CD4-positive, alpha-beta T cell treated with Interleukin-6 for 4 hours (primary cell): ENCODE measurements at places on chromosomes 2 and 18.
A peak's percentile ranks its signal among the peaks of the same experiment; 100 is the strongest.

DNA sequence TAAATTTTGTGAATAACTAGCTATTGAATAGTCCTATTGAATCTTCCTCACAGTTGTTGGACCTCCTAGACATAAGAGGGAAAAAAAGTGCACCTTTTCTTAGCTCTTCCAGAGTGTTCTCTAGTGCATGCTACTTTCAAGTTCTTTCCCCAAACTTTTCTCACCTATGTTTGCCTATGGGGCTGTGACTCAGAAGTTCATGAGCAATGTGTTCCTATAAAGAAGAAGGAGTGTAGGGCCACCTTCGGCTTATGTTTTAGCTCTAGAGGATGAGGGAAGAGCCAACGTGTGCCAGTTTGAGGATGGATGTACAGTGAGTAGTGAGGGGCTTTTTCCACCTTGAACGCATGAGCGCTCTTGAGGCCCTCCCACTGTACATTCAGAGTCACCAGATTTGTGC, 27.0 kb upstream of the HNMT start:
- no peak for DNase-seq

GRCh38 chr18:9991011-9992000, 77.5 kb downstream of the VAPA start:
- no peak for DNase-seq

GRCh38 chr18:65631766-65632165, 119.0 kb upstream of the CDH7 start:
- DNase-seq = no peak

DNA sequence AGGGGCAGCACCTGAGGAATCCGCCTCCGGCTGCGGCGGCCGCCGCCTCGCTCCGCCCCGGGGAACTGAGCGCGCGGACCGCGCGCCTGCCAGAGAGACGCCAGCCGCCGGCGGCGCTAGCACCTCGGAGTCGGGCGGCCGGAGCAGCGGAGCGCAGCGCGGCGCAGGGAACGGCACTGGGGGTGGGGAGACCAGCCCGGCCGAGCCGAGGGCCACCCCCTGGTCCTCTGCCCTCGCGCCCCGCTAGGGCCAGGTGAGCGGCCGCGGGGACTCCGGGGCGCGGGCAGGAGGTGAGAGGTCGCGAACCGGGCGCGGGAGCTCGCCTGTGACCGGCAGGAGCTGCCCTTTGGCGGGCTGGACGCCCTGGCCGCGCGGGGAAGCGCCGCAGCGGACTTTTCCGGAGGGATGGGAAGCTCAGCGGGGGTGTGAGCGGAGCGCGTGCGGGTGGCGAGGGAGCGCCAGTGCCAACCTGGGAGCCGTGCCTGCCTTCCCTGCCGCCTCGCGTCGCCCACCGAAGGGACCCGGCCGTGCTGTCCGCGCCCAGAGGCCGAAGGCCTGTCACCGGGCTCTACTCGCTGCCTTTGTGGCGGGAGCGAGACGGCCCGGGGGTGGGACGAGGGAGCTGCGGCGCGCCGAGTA, at the start of gene GREB1L:
GREB1L (plus strand) TSS at position 92 of the 639 bp plus-strand sequence. CDS start 141,287 bp downstream, outside the sequence.
- no peak for DNase-seq

DNA sequence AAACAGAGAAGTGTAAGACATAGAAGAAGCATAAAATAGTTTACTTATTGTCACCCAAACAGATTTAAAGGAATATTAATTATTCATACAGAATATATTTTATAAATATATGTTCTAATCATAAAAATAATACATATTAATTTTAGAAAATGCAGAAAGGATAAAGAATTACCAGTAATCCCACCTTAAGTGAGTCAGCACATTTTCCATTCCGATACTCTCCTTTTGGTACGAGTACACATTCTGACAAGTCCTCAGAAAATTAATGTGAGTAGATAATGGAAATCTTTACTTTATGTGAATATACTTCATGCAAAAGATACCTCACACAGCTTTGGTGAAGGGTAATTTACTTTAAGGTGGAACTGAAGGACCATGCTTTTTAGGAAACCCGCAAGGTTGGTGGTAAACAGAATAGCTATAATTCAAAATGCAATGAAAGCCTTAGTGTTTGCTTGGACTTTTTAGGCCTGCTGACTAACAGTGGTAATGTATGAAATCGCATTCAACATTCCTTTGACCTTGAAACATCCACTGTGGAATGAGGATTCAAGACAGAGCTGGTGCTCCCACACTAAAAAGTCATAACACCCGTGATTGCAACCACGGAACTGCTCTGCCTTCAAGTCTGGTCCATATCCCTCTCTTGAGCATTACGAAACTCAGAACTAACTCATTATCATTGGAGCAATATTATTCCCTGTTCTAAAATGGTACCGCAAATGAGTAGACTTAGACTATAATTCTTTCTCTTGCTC, 28.1 kb upstream of the HTR2B start:
- no peak for DNase-seq

- DNase-seq = no peak
Observed at GRCh38 chr2:205880048-205880447, 197.7 kb downstream of the NRP2 start.

DNA sequence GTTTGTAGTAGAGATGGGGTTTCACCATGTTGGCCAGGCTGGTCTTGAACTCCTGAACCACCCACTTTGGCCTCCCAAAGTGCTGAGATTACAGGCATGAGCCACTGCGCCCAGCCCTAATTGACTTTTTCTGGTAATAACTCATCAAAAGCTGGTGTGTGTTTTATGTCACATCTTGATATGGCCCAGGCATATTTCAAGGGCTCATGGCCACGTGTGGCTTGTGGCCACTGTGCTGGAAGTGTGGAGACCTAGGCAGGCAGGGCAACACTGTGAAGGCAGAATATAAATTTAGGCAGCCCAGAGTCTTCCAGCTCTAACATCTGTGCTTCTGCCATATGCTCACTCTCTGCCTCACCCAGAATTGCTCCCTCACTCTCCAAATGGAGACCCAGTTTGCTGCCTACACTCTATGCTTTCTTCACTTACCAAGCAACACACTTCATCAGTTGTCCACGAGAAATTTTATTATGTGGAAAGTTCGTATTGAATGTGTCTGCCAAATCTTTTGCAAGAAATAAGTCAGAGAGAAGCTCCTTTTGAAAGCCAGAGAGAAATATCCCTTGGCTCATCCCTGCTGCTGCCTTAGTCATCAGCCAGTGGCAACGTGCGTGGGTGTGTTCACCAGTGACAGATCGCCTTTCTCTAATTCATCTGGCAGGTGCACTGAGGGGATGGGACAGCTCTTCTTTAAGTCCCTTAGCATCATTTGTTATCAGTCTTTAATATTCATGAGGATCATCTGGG, 129.4 kb upstream of the CXCR4 start:
- DNase-seq = no peak

- no peak for DNase-seq
Observed at GRCh38 chr2:46066601-46067000, 230.6 kb upstream of the EPAS1 start.

GRCh38 chr18:69586537-69586936, 185.8 kb downstream of the DOK6 start:
- no peak for DNase-seq

DNA sequence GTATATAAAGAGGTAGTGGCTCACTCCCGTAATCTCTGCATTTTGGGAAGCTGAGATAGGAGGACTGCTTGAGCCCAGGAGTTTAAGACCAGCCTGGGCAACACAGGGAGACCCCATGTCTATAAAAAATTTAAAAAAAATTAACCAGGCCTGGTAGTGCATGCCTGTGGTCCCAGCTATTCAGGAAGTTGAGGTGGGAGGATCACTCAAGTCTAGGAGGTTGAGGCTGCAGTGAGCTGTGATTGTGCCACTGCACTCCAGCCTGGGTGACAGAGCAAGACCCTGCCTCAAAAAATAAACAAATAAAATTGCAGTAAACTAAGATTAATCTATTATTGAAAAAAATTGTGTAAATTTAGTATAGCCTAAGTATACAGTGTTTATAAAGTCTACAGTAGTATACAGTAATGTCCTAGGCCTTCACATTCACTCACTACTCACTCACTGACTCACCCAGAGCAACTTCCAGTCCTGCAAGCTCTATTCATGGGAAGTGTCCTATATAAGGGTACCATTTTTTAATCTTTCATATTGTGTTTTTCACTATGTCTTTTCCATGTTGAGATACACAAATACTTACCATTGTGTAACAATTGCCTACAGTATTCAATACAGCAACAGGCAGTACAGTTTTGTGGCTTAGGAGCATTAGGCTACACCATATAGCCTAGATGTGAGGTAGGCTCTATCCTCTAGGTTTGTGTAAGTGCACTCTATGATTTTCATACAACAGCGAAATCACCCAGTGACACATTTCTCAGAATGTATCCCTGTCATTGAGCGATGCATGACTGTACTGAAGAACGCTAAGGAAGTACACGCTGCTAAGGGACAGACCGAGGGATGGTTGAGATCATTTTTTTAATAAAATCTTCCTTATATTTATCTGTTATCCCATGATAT, 10.4 kb upstream of the MAP4K3 start:
- DNase-seq = no peak

GRCh38 chr18:32049393-32050171, 31.0 kb downstream of the RNF125 start:
- peak; percentile 57 for DNase-seq

GRCh38 chr2:28583899-28584553, 88.2 kb downstream of the PLB1 start:
- peak; percentile 71 for DNase-seq

DNA sequence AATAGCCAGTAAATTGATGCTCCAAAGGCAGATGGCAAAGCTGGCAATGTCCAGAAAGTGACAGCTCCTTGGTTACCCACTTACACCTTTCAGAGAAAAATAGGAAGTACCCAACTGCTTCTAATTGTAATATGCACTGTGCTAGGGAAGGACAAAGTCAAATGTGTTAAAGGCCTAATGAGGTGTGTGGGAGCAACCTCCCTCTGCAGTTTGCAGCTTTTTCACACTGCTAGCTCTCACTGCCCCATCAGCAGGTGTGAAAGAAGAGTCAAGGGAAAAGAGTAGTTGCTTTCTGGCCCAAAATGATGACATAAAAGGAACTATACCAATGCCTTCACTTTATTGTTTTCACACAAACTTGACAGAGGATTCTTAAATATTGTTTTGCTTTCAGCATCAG, 284.1 kb upstream of the SETBP1 start:
- no peak for DNase-seq

DNA sequence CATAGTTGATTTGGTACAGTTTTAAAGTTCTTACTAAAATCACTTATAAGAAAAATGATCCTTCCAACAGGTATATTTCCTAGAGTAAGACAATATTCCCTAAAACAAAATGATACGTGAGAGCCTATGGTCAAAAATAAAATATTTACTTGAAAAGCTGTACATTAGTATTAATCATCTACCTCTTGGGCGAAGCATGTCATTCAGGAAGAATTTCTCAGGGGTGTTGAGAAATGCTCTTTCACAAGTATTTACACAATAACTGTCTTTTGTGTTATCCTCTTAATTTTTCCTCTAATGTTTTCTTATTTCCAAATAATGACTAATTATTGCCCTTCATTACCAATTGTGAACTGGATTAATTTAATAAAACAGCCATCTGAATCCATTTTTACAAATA, 466.3 kb downstream of the SATB2 start:
- no peak for DNase-seq
